ENCODE measurements at places on chromosomes 1 and 21.

DNA sequence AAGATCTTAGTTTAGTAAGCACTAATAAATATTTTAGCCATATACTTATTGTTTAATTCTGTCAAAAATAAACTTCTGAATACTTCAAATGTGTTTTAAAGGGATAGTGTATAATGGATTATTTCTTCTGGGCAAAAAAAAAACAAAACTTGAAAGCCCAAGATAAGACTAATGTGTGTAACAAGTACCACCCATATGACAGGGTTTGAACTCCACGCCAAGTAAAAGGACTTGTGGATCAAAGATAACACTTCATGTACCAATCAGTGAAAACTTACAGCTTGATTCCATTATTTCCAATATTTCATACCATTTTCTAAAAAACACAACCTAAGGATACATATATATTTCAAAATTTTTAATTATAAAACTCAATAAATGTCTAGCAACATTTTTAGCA, 59.5 kb downstream of the DENND1B start:
- DNase-seq = no peak

DNA sequence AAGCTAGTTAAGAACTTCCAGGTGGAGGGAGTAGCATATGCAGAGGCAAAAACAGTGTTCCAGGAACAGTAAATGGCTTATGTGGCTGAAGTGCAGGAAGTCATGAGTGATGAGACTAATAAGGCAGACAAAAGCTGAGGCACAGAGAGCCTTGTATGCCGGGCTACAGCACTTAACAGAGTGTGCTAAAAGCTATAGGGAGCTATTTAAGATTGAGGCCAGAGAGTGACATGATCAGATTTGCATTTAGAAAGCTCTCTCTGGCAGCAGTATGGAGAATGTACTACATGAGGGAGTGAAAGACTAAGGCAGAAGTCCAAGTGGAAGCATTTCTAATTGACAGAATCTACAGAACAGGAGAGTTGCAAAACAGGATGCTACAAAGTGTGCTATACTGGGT, 38.6 kb downstream of the WASF2 start:
- no peak for DNase-seq

DNA sequence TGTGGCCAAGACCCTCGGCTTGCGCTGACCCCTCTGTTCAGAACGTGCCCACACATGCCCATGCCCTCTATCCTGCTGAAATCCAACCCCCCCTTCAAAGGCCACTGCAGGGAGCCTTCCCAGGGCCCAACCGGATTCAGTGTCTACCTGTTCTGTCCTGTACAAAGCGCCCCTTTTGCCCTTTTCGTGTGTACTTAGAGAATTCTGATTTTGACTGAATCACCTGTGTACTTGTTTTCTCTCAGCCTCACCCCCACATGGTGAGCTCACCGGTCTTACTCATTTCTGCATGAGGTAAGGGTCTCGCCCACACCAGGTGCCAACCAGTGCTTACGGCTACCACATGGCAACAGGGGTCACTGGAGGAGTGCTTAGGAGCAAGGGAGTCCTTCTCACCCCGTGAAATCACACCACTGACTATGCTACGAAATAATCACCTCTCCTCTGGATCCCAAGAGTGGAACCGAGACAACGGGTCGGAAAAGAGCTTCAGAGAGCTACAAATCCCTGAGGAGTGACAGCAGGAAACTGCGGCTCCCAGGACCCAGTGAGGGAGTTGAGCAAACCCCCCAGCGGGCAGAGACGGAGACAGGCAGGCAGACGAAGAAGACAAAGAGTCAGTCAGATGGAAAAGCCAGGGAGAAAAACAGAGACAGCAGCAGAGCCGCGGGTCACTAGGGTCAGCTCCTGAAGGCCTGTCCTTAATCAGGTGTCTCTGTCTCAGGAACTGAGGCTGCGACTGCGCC, 2.1 kb upstream of the S100A2 start:
- DNase-seq = no peak

DNA sequence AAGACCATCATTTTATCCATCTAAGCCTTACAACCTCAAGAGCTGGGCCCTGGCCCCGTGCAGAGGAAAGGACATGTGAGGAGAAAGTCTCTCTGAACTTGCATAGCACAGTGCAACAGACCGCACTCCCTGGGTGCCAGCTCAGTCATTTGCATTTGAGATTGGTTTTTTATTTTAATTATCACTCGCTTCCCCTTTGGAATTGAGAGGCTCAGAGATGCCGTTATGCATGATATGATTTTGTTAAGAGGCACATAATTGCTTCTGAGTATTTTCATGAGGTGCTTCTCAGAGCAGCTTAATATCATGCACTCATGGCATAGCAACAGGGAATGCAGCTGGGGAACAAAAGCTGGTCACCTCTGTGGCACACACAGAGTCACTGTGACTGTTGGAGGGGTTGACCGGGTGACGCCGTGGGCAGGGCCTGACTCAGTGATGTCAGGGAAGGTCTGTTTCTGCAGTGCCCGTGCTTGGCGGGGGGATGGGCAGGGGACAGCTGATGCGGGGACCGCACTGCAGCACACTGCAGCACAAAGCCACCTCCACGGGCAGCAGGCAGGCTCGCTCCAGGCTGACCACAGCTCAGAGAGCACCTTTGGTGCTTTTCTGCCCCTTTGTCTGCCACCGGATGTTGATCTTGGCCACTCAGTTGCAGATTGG, 43.2 kb upstream of the VAMP3 start:
- DNase-seq = no peak

- no peak for DNase-seq
These were observed at the start of gene NCMAP for GRCh38 chr1:24555591-24556413. NCMAP (plus strand) TSS chr1:24556087; CDS start chr1:24595431, 39,344 bp downstream.

DNA sequence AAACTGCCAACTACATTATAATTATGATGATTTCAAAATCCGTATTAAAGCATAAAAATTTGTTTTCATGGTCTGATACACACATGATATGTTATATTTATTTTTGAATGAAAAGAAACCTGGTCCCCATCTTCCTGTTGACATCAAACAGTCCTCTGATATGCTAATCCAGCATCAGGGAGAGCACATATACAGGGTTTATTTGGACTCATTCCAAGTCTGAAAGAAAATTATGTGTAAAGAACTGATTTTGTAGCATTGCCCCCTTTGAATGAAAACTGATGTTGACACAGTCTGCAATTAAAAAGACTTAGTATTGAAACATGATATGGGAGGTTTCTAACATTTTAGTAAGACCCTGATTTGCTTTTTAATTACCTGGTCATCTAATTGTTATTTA, 119.4 kb downstream of the NEK7 start:
- no peak for DNase-seq

DNA sequence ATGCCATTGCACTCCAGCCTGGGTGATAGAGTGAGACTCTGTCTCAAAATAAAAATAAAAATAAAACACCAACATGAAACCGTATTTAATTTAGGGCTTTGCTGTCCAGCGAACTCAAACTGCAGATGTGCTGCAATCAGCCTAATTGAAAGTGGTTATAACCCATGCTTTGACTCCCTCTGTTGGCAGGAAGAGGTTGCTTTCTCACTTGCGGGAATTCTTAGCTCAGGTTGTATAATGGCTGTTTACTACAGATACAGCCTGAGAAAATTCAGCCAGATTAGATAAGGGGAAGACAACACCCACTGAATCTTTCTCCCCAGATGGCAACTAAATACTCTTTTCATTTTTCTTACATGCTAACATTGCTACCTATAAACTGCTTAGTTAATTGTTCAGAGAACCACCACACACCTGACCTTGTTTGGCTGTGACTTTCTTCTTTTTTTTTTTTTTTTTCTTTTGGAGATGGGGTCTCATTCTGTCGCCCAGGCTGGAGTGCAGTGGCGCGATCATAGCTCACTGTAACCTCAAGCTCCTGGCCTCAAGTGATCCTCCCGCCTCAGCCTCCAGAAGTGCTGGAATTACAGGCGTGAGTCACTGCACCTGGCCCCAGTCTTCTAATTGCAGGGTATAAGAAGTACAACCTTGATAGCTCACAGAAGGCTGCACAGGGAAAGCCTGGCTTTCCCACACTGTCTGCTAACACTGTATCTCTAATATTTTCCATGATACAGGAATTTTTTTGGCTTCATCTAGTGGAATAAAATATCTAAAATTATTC, 34.6 kb downstream of the DNTTIP2 start:
- peak; percentile 61 for DNase-seq

- DNase-seq = no peak
These were observed 23.6 kb downstream of the OPTC start for GRCh38 chr1:203517426-203518110.

GRCh38 chr21:38525454-38525853, 27.2 kb upstream of the ERG start:
- DNase-seq = no peak

DNA sequence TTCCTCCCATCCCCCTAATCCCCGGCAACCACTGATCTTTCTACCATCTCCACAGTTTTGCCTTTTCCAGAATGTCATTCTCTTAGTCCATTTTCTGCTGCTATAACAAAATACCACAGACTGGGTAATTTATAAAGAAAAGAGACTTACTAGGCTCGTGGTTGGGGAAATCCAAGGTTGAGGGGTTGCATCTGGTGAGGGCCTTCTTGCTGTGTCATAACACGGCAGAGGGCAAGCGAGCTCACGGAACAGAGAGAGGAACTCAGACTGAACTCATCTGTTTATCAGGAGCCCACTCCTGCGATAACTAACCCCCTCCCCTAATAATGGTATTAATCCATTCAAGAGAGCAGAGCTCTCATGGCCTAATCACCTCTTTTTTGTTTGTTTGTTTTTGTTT, 52.0 kb downstream of the RUNX3 start:
- no peak for DNase-seq

- DNase-seq = no peak
These were observed 41.9 kb upstream of the TNFRSF1B start for GRCh38 chr1:12124693-12125421.

GRCh38 chr1:32895325-32896215, 5.6 kb downstream of the TMEM54 start:
- DNase-seq = no peak

DNA sequence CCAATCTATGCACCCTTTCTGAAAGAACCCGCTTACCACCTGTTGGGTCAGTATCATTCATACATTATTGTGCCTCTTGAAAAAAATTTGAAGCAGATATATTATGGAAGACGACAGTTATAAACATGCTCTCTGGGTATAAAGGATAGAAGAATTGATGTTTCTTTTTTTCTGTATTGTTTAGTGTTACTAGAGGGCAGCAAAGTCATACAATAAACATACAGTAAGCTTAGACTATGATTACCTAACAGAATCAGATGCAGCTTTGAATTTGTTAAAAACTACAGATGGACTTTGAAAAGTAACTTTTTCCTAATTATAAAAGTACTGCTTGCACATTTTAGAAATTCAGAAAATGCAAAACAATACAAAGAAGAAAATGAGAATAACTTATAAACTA, 11.1 kb upstream of the PAXBP1 start:
- no peak for DNase-seq

GRCh38 chr1:24098943-24099638, 12.8 kb downstream of the MYOM3 start:
- DNase-seq = no peak

GRCh38 chr1:218479436-218480115, 134.4 kb downstream of the TGFB2 start:
- DNase-seq = peak; percentile 48

GRCh38 chr1:39576016-39576657, 453 bp downstream of the PABPC4 start:
- DNase-seq = no peak

- no peak for DNase-seq
These were observed 205.4 kb downstream of the NFIA start for GRCh38 chr1:61287734-61288133.

GRCh38 chr1:88979749-88980116, 12.7 kb downstream of the KYAT3 start:
- no peak for DNase-seq

- DNase-seq = no peak
These were observed 249.3 kb downstream of the ATG4C start for GRCh38 chr1:63033211-63033610.

GRCh38 chr1:108097018-108097417, 103.1 kb downstream of the SLC25A24 start:
- DNase-seq = no peak

DNA sequence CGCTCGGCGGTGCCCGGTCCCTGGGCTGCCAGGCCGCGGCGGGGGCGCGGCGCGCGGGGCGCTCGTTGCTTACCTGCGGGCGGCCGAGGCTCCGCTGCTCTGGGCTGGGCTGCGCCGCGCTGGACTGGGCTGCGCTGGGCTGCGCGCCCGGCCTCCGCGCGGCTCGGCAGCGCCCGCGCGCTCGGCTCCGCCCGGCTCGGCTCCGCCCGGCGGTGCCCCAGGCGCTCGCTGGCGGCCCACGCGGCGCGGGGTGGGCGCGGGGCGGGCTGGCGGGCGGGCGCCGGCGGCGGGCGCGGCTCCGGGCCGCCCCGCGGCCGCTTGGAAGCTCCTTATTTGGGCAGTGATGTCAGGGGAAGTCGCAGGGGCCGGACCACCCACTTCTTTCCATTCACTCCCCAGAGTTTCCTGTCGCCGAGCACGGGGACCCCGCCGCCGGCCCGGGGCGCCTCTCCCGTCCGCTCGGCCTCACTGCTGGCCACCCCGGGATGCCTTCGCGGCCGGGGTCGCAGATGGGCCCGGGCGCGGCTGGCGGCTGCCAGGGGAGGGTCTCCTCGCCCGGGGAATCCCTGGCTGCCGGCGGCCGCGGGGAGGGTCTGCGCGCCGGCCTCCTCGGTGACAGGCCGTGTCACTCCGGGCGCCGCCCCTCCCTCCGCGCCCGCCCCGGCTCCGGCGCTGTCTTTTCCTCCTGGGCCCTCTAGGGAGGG, 177.7 kb upstream of the EDN2 start:
- no peak for DNase-seq

- DNase-seq = no peak
These were observed 8.2 kb upstream of the TNFRSF25 start for GRCh38 chr1:6473974-6474814.

GRCh38 chr21:43276811-43277210, 108.0 kb downstream of the CRYAA start:
- DNase-seq = no peak

GRCh38 chr1:11648039-11648438, 6.2 kb downstream of the FBXO2 start:
- no peak for DNase-seq

DNA sequence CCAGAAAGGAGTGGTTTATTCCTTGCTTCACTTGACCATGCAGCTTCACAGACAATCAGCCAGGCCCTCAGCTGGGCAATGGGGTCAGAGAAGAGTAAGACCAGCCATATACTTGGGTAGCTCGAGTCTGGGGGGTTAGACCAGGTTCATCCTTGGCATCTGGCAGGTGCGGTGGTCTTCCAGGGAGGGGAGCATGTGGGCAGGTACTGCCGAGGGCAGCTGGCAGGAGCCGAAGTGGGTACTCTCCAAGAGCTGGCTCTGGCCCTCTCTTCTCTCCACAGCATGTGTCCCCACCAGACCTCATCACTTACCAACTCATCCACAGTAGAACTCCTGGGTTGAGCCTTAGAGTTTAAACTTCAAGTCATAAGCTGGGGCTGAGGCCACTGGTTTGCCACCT, 156.8 kb downstream of the FOXD2 start:
- DNase-seq = no peak

DNA sequence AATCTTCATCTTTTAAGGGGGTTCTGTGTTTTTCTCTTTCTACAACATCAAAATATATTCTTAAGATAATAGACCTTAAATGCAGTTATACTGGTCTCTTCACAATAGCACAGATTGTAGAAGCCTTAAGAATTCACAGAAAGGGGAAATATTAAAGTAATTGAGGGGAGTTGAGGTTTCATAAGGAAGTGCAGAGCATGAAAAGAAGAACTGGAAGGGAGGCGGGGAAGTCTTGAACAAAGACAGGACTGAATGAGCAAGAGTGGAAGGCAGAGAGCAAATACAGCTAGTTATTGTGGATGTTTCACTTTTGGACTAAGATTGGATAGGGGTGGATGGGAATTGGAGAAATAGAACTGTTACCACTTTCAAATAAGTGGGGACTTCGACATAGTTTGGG, 67.7 kb downstream of the PTGER3 start:
- no peak for DNase-seq

- DNase-seq = no peak
These were observed 23.8 kb downstream of the SEC16B start for GRCh38 chr1:177945943-177946650.

All from GM04504 (cell line).